CD4-positive, alpha-beta T cell treated with Interleukin-4 for 1 hour (primary cell): ENCODE measurements at places on chromosomes 11 and 22.
A peak's percentile ranks its signal among the peaks of the same experiment; 100 is the strongest.

DNA sequence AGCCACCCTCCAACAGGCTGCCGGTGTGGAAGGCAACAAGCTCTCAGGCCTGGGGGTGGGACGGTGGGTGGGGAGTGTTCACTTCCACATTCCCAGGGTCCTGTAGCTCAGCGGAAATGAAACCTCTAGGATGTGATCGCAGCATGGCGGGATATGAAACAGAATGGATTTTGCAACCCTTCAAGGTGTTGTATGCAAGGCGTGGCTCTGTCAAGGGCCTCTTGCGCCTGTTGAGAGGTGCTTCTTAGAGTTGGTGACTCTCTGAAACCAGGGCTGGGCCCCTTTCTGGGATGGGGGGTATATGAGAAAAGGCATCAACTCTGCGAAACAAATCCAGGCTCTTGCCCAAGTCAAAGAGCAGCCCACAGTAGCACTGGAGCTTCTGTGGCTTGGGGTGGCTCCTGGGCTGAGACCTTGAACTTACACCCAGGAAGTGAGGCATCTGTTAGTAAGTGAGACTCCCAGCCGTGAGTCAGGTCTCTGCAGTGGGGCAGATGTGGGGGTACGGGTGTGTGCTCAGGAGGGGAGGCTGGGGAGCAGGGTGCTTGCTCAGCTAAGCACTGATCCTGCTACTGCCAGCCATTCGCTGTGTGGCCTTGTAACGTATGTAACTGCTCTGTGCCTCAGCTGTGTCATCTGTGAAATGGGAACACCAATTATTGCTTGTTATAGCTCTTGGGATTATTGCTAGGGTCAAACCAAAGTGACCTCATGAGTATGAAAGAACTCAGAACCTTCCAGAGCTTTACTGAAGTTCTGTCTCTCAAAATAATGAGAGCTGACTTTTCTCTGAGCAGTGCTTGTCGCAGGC lies 28.3 kb downstream of the NECTIN1 start:
- no peak for DNase-seq

DNA sequence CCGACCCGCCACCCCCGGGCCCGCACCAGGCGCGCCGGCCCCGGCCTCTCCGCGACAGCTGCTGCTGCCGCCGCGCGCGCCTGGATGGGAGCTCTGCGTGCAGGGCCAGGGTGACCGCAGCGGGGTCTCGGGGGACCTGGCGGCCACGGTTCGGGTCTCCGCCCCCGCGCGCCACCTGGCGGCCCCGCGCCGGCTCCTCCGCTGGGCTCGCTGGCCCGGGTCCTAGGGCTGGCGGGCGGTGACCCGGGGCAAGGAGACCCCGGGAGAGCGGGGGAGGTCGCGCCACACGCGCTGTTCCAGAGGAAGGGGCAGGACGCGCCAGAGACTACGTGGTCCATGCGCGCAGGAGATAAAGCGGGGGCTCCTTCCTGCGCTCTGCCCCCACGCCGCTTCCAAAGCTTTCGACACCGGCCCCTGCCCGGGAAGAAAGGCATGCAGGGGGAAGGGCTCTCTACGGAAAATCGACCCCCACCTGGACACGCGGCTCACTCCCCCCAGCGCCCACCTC lies 562 bp downstream of the SHANK2 start:
- DNase-seq: no peak

DNA sequence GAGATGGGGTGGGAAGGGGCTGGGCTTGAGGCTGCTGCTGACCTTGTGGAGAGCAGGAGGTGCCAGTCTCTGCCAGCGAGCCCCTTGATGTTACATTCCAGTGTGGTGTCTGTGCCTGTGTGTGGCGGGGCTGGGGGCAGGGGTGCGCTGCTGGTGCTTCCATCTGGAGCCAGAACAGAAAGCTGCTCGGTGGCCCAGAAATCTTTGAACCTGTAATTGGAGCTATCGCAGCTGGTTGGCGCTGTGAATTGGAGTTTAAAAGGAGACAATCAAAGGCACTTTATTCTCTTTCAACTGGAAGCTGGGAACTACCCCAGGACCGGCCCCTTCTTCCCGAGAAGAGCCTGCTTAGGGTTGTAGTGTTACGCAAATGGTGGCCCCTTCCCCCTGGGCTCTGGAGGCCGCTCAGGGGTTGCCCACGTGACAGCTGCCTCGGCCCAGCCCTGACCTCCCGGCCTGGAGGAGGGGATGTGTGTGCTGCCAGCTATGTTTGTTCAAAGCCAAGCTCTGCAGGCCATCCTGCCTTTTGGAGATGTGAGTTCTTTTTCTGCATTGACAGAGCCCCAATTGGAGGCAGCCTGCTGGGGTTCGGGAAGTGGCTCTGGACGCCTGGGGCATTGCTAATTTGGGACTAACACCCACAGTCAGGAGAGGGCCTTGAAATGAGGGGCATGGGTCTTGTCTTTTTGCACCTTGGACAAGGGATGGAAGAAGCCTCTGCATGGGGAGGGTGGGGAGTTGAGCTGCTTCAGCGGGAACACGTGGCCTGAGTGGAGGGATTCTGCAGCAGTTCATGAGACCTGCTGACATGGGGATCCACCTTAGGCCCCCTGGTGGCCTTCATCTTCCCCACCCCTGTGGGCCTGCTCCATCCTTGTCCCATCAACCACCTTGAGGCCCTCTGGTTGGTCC lies 14.0 kb upstream of the ARSA start:
- no peak for DNase-seq

DNA sequence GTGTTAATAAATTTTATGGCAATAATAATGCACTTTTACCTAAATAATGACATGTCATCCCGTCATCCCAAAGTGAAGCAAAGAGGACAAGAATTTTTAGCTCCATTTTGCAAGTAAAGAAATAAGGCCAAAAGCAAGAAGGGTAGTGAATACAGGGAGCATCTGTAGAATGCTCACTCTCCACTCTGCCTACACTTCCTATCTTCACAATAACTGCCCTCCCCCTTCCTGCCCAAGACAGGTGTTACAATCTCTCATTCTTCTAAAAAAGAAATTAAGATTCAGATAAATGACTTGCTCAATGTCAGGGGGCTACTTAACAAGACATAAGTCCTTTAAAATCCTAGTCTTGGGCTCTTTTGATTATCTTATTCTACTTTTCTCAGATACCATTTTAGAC lies 8.9 kb downstream of the RDX start:
- DNase-seq: no peak

GRCh38 chr11:1953489-1954266 lies 6.5 kb downstream of the MRPL23 start:
- no peak for DNase-seq

DNA sequence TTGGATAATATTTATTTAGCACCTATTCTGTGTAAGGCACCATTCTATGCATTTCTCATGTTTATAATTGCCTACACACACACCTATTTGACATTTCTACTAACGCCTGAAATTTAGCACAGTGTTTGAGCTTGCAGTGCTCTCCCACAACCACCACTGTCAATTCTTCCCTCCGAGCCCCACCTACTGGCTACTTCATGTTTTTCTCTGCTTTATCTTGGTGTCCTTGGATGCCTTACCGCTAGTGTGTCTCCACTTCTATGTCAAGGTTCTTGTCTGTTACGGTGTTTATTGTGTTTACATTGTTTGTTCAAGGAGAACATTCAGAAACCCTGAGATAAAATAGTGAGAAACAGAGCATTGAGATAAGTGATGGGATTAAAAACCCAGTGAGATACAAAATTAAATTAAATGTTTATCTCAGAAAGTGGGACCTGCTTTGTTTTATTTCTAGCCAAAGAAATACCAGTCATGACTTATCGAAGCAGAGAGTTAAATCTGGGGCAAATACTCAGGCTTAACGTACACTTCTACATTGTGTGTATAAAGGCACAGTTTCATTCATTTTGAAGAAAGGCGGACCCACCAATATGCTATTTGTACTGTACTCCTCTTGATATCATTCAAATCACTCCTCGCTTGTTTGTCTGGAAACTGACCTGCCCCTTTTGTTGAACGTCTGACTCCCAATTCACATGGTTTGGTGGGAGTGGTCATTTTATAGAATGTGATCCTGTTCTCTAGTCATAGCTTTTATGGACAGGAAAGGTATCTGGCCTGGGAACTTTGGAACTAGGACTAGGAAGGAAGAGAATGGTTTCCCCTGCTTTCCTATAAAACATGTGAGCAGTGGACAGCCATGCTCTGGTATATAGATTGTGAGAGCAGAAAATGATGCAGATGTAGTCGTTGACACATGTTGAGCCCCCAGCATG lies 39.2 kb upstream of the SLC36A4 start:
- DNase-seq: peak; percentile 13

DNA sequence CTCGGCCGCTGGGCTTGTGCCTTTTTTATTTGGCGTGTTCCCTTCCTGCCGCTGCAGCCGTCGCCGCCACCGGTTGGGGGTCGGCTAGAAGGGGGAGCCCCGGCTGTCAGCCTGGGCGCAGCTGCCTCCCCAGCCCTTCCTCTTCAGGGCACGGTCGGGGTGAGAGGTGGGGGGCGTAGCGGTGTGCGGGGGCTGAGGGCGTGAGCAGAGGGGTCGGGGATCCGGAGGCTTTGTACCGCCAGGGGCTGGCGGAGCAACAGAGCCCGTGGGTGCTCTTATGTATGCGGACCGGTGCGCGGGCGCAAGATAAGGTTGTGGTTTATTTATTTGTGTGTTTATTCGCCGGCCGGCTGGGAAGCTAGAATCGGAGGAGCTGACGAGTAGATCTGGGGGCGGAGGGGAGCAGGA lies 477 bp downstream of the ZBTB16 start:
- DNase-seq: peak; percentile 31

- DNase-seq: no peak
These were observed 259.5 kb downstream of the CADM1 start for GRCh38 chr11:115244758-115245157.

DNA sequence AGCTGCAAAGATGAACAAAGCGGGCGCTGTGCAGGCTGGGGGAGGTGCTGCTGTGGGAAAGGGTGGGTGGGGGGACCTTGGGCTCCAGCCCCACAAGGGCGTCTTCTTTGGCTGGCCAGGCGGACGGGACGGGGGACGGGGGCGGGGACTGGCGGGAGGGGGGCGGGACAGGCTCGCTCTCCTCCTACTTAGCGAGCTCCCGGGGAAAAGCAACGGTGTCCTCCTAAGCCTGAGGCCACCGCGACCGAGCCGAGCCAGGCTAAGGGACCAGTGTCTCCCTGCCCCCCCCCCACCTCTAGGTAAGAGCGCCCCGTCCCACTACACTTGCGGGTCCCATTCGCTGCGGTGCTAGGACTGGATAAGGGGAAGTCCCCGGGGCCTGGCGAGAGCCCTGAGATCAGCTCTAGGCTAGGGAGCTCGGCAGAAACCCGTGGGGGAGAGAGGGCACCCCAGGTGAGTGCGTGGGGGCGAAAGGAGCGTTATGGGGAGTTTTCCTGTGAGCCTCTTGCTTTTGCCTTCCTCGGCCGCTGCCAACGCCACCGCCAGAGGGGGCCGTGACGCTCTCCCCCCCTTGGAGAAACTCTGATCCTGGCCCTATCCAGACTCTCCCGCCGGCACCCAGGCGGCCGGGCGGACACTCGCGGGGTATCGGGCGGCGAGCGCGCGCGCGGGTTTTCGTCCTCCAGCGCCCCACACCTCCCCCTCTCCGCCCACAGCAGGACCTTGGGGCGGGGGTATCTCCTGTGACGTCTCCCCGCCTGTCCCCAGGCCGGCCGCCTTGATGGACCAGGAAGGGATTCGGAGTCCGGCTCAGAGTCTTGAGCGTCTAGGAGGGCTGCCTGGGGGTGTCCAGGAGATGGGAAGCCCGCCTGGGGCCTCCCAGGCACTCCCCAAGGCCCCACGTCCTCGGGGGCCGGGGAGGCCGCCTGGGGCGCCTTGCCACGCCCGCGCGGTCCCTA lies at the start of gene PHLDB1:
PHLDB1 (plus strand) TSS at position 215 of the 959 bp plus-strand sequence. CDS start 6,222 bp downstream, outside the sequence.
- DNase-seq: peak; percentile 58

DNA sequence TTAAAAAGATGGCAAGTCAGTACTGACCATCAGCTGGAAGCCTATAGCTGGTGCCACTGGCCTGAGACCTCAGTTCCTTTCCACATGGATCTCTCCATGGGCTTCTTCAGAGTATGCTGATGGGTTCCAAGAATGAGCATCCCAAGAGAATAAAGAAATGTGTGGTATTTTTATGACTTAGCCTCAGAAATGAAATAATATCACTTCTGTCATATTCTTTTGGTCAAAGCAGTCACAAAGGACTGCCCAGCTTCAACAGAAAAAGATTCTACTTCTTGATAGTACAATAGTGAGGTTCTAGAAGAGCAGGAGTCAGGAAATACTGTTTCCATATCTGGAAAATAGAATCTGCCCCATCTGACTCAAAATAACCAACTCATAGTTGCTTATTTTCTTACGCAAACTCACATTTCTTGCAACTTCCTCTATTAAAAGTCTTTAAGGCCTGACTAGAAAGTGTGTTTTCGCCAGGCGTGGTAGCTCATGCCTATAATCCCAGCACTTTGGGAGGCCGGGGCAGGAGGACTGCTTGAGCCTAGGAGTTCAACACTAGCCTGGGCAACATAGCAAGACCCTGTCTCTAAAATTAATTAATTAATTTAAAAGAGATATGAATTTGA lies 116.9 kb downstream of the SIK3 start:
- peak; percentile 27 for DNase-seq

GRCh38 chr11:67001332-67001731 lies 21.6 kb upstream of the SYT12 start:
- no peak for DNase-seq

GRCh38 chr11:12528487-12528886 lies 145.7 kb upstream of the TEAD1 start:
- no peak for DNase-seq
